Breast epithelium (tissue), 4 donors: ENCODE measurements at places on chromosomes 7 and 10. TPM values are rescaled to one million over a fixed set of nuclear protein-coding genes. Genes with fewer than 3 reads are reported as not detected.

- H3K27ac ChIP-seq: no peak overlapping the region
- no peaks in the 10 kb centered on the region for H3K27me3 ChIP-seq
- DNase-seq: no peak
- no peak overlapping the region for H3K4me3 ChIP-seq
- H3K36me3 ChIP-seq: no peaks in the 10 kb centered on the region
- H3K4me1 ChIP-seq: no peaks in the 10 kb centered on the region
Measured at GRCh38 chr10:86100581-86101061, 266.0 kb downstream of the GRID1 start.

DNA sequence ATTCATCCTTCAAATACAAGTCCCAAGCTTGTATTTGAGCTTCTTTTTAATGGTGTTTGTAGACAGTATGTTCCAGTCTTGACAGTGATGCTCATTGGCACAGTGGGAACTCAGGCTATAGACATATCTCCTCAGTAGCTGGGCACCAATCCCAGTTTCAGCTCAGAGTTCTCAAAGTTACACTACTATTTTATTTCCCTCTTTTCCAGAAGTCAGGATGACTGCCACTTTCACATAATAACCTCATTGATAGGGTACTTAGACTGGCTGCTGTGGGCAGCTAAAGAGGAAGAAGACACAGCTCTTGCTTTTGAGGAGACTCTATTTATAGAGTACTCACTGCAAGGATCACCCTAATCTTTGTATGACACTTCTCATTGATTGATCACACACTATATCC, 2.4 kb downstream of the GBF1 start:
- DNase-seq: no peak
- no peaks in the 10 kb centered on the region for H3K36me3 ChIP-seq
- peaks cover 9% of the 10 kb centered on the region for H3K4me1 ChIP-seq

GRCh38 chr7:51501620-51502019, 185.0 kb upstream of the COBL start:
- H3K27ac ChIP-seq: no peak overlapping the region
- H3K36me3 ChIP-seq: no peaks in the 10 kb centered on the region
- H3K27me3 ChIP-seq: no peaks in the 10 kb centered on the region
- no peak overlapping the region for H3K4me3 ChIP-seq

AGR3 gene
- 37.3 TPM for total RNA-seq

TWNK gene
- total RNA-seq: 7.5 TPM

ADIRF gene
- total RNA-seq: 1,074 TPM

TRUB1 gene
- total RNA-seq: 27.8 TPM
